Fibroblast of skin of left quadriceps (primary cell): ENCODE measurements at places on chromosomes 7 and 10.

- DNase-seq, result no peak
Measured at GRCh38 chr10:129055986-129056385, 411.1 kb upstream of the MGMT start.

DNA sequence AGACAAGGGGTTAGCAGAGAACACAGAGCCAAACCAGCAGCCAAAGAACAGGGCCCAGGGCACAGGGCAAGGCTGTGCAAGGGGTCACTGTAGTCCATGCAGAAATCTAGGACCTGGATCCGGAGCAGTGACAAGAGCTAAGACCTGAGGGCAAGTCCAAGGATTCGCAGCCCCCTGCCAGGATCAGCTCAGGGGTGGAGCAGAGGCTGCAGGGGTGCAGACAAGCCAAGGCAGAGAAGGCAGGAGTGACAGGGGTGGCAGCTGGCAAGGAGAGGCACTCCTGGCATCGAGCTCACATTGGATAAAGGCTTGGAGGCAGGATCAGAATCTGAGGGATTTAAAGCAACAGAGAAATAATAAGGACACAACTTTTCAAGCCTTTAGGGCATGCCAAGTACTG is 80.7 kb upstream of the NANOS1 start:
- no peak for DNase-seq

DNA sequence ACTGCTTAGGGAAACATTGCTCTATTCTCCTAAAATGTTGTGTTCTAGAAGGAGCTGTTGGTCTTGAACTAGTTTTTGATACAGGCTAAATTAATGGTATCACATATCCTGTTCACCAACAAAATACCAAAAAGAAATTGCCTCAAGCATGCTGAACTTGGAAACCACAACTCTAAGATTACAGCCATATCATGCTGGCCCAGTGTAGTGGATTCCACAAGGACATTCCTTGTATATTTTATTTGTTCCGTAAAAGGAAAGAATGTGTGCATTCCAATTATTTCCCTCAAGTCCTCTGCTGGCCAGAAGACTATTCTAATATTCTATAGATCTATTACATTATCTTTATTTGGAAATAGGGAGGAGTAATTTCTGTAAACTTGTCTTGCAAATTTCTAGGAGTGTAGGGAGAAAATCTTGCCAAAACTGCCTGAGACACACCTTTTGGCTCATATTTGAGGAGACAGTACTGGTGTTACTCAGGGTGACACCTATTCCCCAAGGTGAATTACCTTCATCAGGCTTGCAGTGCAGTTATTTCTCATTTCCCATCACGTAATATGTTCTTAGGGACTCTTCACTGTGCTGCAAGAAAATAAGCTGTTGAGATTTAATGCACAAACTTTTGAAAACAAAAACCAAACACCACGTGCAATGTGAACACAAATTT is 1.9 kb upstream of the NEBL start:
- peak; percentile 23 for DNase-seq

DNA sequence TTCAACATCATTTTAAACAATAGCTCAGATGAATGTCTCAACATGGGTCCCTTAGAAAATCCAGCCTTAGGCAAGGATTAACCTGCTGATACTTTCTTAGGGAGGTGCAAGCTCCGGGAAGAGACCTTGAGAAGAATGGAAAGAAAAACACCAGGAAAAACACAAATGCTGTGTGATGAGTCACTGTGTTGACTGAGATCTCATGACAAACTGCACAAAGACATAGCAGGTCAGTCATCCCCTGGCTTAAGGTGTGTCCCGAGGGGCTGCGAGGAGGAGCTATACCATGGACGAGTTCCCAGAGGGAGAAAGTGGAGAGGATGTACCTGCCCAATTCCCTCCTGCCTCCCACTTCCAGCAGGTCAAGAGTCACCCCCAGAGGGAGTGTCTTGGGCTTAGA is 98.0 kb downstream of the TEX36 start:
- no peak for DNase-seq

- DNase-seq, result no peak
Measured at GRCh38 chr10:121049489-121049888, 198.3 kb downstream of the WDR11 start.

DNA sequence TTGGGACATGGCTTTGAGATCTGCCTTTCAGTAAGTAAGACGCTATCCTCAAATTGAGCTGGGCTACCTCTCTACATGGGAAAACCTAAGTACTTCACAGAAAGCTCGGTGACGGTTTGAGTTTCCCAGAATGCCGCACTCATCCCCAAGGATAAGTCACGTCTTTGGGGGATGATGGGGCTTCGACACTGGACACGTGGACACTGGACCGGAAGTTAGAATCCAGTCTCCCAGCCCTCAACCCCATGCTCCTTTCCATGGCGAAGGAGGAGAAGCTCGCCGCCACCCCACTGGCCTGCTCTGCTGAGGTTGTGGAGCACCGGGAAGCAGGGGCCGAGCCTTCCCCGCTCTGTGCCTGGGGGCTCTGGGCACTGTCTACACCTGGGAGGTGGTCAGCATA is 27.5 kb downstream of the PTPRE start:
- no peak for DNase-seq

DNA sequence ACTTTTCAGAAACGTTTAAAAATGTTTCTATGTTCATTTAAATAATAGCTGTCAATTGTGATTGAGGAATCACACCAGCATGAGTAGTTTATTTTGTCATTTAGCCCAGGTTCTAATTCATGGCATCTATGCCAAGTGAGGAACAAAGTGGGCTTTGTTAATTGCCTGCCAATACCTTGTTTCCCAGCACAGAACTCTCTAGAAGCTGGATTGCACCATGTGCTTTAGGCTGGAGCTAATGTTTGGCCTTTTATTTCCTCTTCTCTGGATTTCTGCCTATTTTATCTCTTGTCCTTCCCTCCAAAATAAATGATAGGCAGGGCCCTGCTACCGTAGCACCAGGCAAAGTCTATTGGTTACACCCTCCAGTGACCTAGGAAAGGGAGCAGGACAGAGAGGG is 109.9 kb upstream of the ITGB1 start:
- DNase-seq, result no peak

DNA sequence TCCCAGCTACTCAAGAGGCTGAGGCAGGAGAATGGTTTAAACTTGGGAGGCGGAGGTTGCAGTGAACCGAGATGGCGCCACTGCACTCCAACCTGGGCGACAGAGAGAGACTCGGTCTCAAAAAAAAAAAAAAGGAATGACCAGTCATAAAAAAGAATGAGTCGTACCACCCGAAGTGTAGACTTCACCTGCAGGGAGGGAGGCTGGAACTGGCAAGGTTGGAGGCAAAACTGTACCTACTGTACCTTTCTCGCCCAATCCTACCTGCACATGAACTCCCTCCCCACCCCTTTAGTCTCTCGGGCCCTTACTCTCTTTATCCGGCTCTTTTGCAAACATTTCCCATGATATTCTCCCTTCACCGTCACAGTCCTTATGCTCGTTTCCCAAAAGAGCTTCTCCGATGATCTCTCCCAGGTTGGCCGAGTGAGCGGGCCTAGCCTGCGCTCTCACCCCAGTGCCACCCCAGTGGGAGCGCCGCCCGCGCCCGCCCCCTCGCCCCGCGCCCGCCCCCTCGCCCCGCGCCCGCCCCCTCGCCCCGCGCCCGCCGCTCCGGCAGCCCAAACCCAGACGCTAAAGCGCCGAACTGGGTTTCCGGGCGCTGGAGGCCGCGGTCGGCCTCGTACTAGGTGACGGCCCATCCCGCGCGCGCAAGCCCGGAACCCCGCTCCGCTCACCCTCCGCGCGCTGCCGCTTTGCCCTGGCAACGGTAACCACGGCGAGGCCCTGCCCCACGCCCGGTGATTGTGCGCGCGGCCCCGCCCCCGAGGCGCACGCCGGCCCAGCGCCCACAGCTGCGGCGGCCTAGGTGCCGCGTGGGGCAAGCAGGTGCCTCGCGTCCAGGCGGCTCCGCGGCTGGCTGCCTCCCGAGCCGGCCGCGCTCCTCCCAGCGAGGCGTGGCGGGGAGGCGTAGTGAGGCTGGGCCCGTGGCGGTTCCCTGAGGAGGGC is at the start of gene SMKR1:
Gene SMKR1, plus strand, starts transcription at position 772 of the 948 bp plus-strand sequence. CDS start 294 bp downstream, outside the sequence.
- peak; percentile 18 for DNase-seq

- no peak for DNase-seq
Measured at GRCh38 chr10:987620-987869, 689 bp upstream of the GTPBP4 start.

DNA sequence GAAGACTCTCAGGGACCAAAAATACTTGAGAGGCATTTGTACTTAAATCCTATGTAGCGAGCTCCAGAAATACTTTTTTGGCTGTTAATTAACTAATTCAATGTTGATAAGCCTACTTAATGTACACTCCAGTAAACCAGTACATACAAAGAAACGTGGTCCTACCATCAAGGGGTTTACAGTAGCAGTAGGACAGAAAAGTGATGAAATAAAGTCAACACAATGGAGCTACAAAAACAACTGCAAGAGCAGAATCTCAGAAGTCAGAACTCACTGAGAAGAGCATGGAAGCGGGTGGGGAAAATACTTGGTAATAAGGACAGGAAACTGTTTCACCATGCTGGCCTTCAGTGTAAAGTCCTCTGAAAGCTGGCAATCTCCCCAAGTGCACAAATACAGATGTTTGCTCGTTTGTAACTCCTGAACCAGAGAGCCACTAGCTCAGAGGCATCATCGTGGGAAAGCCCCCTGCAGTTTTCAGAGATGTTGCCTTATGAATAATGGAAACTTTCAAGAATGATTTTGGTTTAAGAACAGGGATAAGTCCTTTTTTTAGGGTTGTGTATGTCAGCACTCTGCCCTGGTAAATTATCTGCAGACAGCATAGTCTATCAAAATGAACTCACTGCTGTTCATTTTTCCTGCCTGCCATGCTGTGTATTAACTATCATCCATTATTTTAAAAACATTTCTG is 233.2 kb downstream of the SORCS1 start:
- DNase-seq, result no peak

GRCh38 chr10:86370006-86370585 is 3.5 kb upstream of the GRID1 start:
- DNase-seq, result no peak

DNA sequence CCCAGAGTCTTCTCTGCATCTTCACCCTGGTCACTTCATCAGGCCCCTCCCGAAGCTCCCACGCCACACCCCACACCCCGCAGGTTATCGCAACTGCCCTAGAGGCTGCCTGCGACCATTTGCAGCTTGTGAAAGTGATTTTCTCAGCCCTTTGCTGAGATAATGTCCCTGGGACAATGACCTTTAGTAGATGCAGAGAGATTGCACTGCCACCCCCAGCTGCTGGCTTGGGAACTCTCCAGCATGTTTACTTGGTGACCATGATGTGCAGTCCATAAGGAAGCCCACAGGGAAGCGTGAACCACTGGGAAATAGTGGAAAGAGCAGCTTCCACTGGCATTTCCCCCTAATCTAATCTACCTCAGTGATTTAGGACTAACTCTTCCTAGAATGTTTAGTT is 97.3 kb downstream of the WNT2 start:
- no peak for DNase-seq

GRCh38 chr7:91345449-91345848 is 81.2 kb downstream of the FZD1 start:
- no peak for DNase-seq

GRCh38 chr7:81181066-81181465 is 262.2 kb upstream of the SEMA3C start:
- no peak for DNase-seq

DNA sequence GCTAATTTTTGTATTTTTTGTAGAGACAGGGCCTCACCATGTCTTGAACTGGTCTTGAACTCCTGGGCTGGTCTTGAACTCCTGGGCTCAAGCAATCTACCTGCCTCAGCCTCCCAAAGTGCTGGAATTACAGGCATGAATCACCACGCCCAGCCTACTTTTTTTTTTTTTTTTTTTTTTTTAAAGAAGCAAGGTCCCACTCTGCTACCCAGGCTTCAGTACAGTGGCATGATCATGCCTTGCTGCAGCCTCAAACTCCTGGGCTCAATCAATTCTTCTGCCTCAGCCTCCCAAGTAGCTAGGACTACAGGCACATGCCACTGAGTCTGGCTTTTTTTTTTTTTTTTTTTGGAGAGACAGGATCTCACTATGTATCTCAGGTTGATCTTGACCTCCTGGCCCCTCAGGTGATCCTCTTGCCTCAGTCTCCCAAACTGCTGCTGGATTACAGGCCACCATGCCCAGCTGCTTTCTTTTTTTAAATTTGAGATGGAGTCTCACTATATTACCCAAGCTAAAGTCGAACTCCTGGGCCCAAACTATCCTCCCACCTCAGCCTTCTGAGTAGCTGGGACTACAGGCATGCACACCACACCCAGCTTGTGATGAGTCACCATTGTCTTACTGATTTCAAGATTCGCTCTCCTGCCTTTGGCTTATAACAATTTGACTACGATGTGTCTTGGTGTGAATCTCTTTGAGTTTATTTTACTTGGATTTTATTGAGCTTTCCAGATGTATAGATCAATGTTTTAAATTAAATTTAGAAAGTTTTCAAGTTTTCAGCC is 9.0 kb downstream of the RPEL1 start:
- no peak for DNase-seq

DNA sequence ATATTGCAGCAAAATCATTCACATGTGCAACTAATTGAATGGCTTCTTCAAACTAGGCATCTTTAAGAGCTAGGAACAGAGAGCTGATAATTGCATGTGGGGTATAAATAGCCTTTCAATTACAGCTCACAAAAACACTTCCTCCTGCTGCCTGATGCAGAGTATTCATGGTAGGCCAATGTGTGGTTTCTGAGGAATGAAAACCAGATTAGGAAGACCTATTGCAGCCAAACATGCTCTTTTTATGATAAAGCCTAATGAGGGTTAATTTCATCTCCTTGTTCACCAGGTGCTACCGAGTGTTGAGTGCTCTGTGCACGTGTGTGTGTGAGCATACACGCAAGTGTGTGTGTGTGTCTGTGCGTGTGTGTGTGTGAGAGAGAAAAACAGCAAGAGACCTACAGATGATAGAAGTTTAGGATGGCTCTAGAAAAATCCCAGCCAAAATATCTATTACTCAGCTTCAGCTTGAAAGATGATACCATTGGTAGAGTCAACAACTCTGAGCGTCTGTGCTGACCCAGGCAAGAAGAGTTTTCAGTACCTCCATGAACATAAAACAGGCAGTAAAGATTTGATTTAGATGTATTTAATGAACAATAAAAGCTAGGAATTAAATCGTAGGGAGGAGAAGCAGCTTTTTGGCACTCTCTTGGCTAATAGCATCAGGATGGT is 448.5 kb upstream of the ANKRD30A start:
- DNase-seq, result peak; percentile 79

GRCh38 chr7:104971290-104972071 is 42.5 kb upstream of the KMT2E start:
- DNase-seq, result no peak

DNA sequence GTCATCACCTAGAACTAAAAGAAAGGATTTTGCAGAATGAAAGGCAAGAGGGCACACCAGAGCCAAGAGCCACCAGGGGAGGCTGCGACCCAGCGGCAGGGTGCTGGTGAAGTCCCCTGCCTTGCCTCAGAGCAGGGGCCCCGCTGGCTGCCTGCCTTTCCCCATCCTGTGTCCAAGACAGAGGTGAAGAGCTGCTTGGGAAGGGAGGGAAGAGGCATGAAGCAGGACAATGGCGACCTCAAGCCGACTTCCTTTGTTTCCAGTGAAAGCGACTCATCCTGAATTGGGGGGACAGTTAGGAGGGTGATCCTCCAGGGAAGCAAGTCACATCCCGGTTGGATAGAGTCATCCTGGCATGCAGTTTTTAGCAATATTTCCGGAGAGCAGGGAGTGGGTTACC is 255.5 kb upstream of the YAE1 start:
- DNase-seq, result no peak

- no peak for DNase-seq
Measured at GRCh38 chr10:79396520-79396919, 48.9 kb downstream of the ZCCHC24 start.
